Muscle of back (tissue), 13 donors: ENCODE measurements at places on chromosomes 13 and 19.
A peak's percentile ranks its signal among the peaks of the same experiment; 100 is the strongest.

DNA sequence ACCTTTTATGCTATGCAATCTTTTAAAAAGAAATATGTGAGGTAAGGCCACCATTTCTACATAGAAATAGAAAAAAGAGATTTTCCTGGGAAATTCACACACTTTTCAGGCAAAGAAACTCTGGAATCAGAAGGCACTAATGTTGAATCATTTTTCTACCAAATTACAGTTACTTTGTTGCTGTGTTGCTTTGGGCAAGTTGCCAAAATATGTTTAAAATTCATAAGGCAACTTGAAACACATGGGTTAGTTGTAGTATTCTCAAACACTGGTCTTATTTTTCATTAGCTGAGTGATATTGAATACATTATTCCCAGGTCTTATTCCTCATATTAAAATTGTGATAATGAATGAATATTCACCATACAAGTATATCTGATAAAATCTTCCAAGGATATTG, 195.0 kb upstream of the SLITRK1 start:
- DNase-seq, result no peak

DNA sequence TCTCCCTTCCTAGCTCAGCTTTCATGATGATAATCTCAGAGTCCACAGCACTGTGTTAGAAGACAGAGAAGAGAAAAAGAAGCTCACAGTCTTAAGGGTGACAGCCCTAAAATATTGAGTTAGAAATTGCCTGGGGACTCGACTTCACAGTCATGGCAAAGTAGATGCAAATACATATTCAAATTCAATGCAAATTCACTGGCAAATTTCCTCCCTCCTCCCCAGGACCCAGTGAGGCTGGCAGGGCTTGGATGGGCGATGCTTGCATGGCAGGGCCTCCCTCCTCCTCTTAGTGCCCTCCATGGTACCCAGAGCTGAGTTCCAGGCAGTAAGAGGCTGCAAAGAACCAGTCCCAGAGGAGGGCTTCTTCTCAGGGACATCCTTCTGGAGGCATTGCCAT, 115.6 kb upstream of the UQCRFS1 start:
- DNase-seq, result no peak

- DNase-seq, result peak; percentile 91
These were observed at the start of gene PRR12 for GRCh38 chr19:49590971-49591730. Gene PRR12 (plus strand): TSS chr19:49591182. CDS start chr19:49591655, 473 bp downstream.

- no peak for DNase-seq
These were observed 19.9 kb upstream of the CACTIN start for GRCh38 chr19:3646336-3647092.

DNA sequence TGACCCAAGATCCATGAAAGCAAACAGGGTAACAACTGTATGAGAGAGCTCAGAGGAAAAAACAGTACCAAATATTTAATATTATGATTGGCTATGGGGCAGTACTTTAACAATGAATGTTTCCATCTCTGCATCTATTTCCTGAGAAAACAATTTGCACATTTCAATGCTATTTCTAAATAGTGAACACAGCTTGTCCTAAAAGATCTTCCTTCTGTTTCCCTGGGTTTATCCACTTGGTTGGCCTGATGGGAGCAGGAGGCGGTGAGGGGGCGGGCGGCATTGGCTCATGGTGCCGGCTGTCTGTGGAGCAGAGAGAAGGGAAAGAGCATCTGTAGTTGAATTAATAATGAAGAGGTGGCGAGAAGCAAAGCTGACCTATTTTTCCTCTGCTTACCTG, 291.4 kb downstream of the DCLK1 start:
- no peak for DNase-seq

DNA sequence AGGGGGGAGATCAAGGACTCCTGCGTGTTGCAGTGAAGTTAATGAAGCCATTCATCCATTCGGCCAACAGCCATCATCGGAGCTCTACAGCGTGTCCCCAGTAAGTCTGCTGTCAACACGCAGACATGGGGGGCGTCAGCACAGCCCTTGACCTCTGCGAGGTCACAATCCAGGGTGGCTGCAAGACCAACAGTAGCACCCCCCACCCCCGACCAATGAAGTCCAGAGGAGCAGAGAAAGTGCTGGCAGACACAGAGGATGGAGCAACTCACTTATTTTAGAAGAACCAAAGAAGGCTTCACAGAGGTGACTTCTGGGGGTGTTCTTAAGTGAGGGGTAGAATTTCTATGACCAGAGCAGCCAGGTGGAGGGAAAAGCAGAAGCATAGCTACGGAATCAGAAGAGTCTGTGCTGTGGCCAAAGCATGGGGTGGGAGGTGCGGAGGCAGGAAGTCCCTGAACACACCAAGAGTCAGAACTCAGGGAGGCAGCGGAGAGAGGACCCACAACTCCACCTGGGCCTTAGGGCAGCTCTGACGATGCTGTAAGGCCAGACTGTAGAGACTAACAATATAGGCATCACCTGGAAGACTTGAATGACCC, 185.4 kb downstream of the FOXO1 start:
- DNase-seq, result no peak

- DNase-seq, result no peak
These were observed 157.7 kb downstream of the KDM4B start for GRCh38 chr19:5126498-5127223.

- no peak for DNase-seq
These were observed 11.4 kb downstream of the ELF1 start for GRCh38 chr13:41007744-41008128.

GRCh38 chr19:10219678-10220077, 11.5 kb downstream of the S1PR2 start:
- DNase-seq, result no peak

DNA sequence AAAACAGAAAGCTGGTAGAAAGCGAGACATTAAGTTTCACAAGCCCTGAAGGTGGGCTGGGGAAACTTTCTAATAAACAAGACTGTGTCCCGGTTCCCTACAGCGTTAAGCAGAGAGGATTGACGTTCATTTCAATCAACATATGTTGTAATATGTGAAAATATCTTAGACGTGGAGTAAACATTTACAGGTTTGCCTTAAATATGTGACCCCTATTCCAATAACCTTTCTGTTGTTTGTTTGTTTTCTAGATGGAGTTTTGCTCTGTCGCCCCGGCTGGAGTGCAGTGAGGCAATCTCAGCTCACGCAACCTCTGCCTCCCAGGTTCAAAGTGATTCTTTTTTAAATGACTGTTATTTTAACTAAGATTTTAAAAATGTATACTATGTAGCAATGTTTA, 526.2 kb downstream of the SUCLA2 start:
- no peak for DNase-seq

GRCh38 chr19:3690551-3691371, 9.5 kb downstream of the PIP5K1C start:
- DNase-seq, result no peak

GRCh38 chr19:1019980-1020867, 699 bp downstream of the TMEM259 start:
- no peak for DNase-seq

DNA sequence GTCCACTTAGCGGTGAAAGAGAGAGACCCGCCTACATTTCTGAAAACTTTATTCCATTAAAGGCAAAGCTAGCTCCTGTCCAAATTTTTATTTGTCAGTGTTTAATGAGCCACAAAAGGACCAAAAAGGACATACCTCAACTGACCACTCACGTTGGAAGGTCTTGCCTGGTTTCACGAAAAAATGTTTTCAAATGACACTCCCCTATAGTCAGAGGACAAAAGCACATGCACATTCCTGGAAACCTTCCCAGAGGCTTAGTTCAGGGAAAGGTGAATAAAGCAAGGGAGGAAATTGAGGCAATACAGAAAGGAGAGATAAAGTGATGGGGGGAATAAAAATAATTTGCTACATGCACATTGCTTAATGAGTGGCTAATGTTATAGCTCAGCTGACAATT, 55.6 kb downstream of the DOCK9 start:
- DNase-seq, result no peak

DNA sequence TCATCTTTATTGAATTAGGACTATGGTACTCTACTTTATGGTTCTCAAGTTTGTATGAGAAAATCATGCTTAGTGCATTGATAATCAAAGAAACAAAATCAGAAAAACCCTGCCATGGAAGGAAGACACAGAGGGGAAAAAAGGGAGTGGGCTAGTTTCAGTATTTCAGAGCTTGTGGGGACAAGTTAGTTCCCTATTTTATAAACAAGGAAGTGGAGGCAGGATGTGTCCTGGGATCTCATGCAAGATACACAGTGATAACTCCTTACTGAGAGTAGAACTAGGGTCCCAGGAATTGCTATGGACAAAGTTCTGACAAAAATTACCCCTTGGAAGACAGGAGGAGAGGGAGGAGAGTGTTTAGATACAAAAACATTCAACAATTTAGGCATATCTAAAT, 1277.3 kb downstream of the UQCRFS1 start:
- no peak for DNase-seq

DNA sequence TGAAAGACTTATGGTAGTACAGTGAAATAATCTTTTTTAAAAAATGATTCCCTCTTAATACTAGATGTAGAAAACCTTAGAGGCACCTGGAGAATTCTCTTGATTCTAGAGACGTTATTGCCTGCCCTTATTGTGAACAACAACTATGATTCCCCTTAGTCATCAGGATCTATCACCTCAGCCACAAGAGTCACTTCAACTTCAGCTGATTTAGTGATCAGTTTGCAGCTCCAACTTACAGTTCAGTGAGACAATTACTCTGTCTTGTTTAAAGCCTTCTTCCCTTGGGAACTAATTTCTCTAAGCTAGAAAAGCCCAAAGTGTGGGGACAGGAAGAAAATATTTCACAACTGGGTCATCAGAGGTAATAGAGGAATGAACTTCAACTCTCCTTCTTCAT, 254.3 kb upstream of the SLITRK1 start:
- no peak for DNase-seq

GRCh38 chr13:108656742-108657141, 27.3 kb downstream of the MYO16 start:
- DNase-seq, result no peak

DNA sequence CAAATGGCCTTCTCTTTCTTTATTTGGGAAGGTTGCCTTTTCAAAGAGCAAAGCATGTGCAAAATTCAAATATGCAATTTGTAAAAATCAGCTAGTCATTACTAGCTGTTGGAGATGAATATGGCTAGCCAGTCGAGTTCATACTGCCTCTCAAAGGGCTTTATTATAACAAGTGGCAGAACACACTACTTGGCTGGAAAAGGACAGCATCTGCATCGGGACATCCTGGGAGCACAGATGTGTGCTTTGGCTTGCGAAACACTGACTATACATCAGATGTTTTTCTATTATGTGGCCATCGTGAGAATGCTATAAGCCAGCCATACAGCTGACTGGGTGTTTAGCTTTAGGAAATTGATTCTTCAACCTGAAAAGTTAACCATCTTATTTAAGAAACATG, 424.2 kb downstream of the KCTD12 start:
- peak; percentile 86 for DNase-seq

GRCh38 chr19:38252941-38253691, 3.1 kb downstream of the PPP1R14A start:
- no peak for DNase-seq

DNA sequence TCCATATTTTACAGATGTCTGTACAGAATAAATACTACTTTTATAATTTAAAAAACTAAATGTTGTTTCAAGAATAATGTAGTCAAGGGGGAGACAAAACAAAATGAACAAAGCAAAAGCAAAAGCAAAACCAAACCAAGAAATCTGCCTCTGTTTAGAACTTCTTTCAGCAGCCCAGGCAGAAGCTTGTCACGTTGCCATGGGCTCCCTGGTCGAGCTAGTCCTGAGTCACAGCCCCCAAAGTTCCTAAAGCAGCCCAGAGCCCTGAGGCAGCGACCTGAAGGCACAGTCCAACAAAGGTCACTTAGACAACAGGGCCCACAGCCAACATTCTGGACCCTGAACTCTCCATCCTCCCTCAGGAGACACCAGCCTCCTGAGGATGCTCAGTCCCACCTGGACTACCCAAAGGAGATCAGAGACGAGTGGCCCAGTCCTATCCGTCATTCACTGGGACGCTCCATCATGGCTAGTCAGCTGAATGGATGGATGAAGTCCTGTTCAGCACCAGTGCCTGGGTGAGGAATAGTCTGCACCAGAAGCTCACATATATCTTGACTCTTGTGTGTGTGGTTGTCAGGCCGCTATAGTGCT, 41.7 kb downstream of the SIAH3 start:
- no peak for DNase-seq

DNA sequence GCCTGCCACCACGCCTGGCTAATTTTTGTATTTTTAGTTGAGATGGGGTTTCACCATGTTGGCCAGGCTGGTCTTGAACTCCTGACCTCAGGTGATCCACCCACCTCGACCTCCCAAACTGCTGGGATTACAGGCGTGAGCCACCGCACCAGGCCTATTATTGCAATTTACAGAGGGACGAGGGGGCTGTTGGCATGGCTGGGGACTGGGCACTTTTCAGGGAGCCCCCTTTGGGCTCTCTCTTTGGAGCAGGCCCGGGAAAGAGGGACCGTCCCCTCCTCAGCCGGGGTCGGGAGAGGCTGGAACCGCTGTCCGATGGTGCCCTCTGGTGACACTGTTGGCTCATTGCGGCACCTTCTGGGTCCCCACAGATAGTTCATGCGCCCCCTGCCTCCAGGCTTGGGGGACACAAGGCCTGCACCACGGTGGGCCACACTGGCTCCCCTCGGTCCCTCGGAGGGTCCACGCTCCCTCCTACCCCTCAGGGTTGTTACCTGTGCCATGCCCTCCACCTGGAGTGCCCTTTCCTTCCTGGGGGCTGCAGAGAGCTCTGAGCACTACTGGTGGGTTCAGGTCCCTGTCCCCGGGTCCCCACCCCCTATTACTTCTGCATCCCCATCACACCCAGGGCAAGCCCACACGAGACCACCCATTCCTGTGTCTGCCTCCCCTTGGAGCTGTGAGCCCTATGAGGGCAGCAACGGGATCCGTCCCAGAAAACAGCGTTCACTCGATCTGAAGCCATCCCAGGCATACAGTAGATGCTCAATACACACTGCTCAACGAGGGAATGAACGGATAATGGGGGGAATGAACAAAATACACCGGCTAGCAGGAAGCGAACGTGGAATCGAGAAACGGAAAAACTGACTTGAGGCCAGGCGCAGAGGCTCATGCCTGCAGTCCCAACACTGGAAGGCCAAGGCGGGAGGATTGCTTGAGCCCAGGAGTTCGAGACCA, 12.5 kb downstream of the FEM1A start:
- peak; percentile 72 for DNase-seq

DNA sequence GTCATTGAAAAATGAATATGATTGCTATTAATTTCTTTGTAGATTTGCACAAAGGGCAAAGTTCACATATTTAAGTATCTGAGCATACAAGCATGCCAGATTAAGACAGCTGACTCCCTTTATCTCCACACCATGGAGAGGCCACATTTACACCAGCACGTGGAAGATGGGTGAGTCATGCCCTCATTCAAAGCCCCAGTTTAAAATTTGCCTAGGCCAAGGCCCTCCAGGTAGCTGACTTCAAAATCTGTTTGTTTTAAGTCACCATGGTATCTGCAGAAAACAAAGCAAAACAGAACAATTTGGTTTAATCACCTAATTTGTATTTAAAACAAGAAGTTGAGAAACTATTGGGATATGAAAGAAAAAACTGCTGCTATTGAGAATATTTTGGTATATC, 109.2 kb downstream of the ESD start:
- no peak for DNase-seq

- DNase-seq, result no peak
These were observed 70.9 kb downstream of the TM9SF2 start for GRCh38 chr13:99572131-99572530.

GRCh38 chr19:16030964-16031871, 45.1 kb upstream of the TPM4 start:
- no peak for DNase-seq

- DNase-seq, result no peak
These were observed 71.0 kb upstream of the SLC15A1 start for GRCh38 chr13:98823442-98823841.

- DNase-seq, result no peak
These were observed 1166.0 kb downstream of the UQCRFS1 start for GRCh38 chr19:28046932-28047331.
